ENCODE measurements at places on chromosomes 13 and 19. TPM values are rescaled to one million over a fixed set of nuclear protein-coding genes. Genes with fewer than 3 reads are reported as not detected.

The ADGRE3 gene
- not detected for total RNA-seq

- no peak for DNase-seq
Measured at GRCh38 chr19:401866-402511, 7.0 kb downstream of the C2CD4C start.

The TTYH1 gene
- 65.2 TPM for total RNA-seq

- DNase-seq, result no peak
Measured at GRCh38 chr13:71806886-71807285, 60.1 kb downstream of the DACH1 start.

DNA sequence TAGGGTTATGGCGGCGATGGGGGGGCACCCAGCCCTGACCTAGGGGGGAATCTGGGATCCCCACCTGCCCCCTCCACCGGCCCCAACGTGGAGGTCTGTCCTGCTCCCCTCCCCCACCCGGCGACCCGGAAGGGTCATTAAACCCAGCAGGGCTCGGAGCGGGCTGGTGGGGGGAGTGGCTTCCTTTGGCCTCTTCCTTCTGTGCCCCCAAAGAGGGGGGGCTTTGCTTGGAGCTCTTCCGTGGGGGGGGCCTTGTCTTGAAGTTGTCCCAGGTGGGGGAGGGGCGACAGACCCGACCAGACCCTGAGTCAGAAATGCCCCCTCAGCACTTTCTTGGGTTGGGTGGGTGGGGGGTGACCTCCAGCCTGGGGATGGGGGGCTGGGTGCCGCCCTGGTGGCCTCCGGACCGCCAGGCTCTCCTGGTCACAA, 1.5 kb downstream of the ARID3A start:
- no peak for DNase-seq

GRCh38 chr19:34128558-34129250, 43.6 kb upstream of the LSM14A start:
- DNase-seq, result no peak

The GJB2 gene
- 5.3 TPM for total RNA-seq

DNA sequence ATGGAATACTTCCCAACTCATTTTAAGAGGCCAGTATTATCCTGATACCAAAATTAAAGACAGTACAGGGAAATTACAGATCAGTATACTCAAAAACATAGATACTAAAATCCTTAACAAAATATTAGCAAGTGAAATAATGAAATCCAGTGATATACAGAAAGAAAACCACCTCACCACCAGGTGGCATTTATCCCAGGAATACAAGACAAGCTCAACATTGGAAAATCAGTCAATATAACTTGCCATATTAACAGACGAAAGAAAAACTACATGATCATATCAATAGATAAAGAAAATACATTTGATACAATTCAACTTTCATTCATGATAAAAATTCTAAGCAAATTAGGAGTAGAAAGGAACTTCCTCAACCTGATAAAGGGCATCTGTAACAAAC, 6.7 kb upstream of the GNA15 start:
- DNase-seq, result no peak
